ENCODE measurements at places on chromosomes 2 and 18. TPM values are rescaled to one million over a fixed set of nuclear protein-coding genes. Genes with fewer than 3 reads are reported as not detected.
A peak's percentile ranks its signal among the peaks of the same experiment; 100 is the strongest.

TCF23 gene
- total RNA-seq = not detected

DNA sequence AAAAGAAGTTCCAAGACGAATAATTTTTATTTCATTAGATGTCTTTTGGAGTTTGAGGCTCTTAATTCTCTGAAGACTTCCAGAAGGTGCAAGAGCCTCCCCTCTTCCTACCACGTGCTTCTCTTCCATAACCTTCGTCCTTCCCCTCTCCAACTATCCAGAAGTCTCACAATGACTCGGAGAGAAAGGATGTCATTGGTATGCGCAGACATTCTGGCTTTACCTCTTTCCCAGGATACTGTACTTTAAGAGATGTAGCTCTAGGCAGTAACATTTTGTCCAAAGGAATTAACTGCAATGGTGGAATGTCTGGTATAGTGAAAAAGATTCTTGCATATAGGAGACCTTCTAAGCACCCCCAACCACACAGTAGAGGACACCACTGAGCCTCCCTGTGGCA, 249.0 kb upstream of the OSR1 start:
- no peak for DNase-seq
- no peaks in the 10 kb centered on the region for H3K36me3 ChIP-seq
- H3K27ac ChIP-seq = no peak overlapping the region
- H3K4me3 ChIP-seq = no peak overlapping the region

GRCh38 chr2:112166806-112167499, 28.8 kb downstream of the FBLN7 start:
- DNase-seq = no peak
- peaks cover 2% of the 10 kb centered on the region for H3K27me3 ChIP-seq
- H3K27ac ChIP-seq = no peak overlapping the region
- H3K36me3 ChIP-seq = no peaks in the 10 kb centered on the region
- peaks cover 4% of the 10 kb centered on the region for H3K4me1 ChIP-seq

- no peak overlapping the region for H3K27ac ChIP-seq
- no peaks in the 10 kb centered on the region for H3K27me3 ChIP-seq
- H3K36me3 ChIP-seq = no peaks in the 10 kb centered on the region
- no peak for DNase-seq
Observed at GRCh38 chr2:142741764-142742269, 135.6 kb upstream of the KYNU start.

- H3K4me1 ChIP-seq = peaks cover 8% of the 10 kb centered on the region
- no peaks in the 10 kb centered on the region for H3K36me3 ChIP-seq
- H3K4me3 ChIP-seq = peak within 1 kb of the TSS; percentile 77
- H3K27me3 ChIP-seq = peaks cover 57% of the 10 kb centered on the region
- H3K27ac ChIP-seq = no peak within 1 kb of the TSS
Observed at GRCh38 chr2:157628477-157629415, at the start of gene ACVR1C. Gene ACVR1C, minus strand, starts transcription at chr2:157628864. Its CDS starts 220 bp downstream, at chr2:157628644.

GRCh38 chr18:30705943-30706342, 336.6 kb downstream of the DSC3 start:
- no peaks in the 10 kb centered on the region for H3K4me1 ChIP-seq
- no peaks in the 10 kb centered on the region for H3K36me3 ChIP-seq
- no peak for DNase-seq
- H3K4me3 ChIP-seq = no peak overlapping the region
- H3K27ac ChIP-seq = no peak overlapping the region

ARHGAP15 gene
- not detected for total RNA-seq

DNA sequence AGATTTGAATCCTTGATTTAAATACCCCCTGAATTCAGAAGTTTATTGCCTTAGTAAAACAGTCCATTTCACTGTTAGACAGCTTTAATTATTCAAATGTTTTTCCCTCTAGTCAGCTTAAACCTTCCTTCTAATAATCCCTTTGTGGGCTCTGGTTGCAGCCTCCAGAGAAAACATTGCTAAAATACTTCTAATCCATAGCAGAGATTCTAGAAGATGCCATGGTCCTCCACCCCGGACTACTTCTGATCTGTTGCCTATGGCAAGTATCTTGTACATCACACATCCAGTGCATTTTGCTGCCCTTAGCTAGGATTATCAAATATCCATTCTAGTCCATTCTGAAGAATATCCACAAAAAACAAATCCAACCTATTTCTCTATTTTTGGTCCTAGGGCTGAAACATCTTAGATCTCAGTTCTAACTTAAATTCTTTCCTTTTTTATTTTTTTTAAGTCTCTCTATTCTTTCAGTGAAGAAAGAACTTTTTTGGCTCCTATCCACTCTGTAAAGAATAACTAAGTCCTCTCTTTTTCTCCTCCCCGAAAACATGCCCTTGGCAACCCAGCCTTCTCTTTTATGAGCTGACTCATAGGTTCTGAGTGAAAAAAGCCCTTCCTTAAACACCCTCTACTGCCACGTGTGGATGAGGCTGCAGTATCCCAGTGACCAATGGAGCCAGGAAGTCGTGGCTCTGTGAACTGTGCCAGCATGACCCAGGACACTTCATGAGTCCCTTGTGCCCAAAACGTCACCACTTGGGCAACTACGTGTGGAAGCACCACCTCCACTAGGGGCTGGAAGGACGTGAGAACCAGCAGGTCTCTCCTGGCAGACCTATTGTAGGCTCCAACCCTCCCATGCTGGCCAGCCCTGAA, 349.8 kb downstream of the TNS1 start:
- no peaks in the 10 kb centered on the region for H3K36me3 ChIP-seq
- H3K4me1 ChIP-seq = peaks cover 47% of the 10 kb centered on the region
- H3K27me3 ChIP-seq = no peaks in the 10 kb centered on the region
- H3K4me3 ChIP-seq = no peak overlapping the region

- H3K4me1 ChIP-seq = no peaks in the 10 kb centered on the region
- H3K36me3 ChIP-seq = no peaks in the 10 kb centered on the region
- no peak overlapping the region for H3K27ac ChIP-seq
- H3K27me3 ChIP-seq = peaks cover 4% of the 10 kb centered on the region
Observed at GRCh38 chr18:50468807-50469206, 91.1 kb upstream of the MAPK4 start.

- H3K4me3 ChIP-seq = no peak overlapping the region
- H3K27ac ChIP-seq = no peak overlapping the region
- H3K4me1 ChIP-seq = no peaks in the 10 kb centered on the region
Observed at GRCh38 chr18:49970319-49970718, 157.0 kb upstream of the ACAA2 start.

SULT1C4 gene
- total RNA-seq = 6.0 TPM
